NAMALWA (cell line): ENCODE measurements at places on chromosomes 13 and 19.

GRCh38 chr19:42397263-42398166 lies 7.4 kb upstream of the CNFN start:
- no peak for DNase-seq

DNA sequence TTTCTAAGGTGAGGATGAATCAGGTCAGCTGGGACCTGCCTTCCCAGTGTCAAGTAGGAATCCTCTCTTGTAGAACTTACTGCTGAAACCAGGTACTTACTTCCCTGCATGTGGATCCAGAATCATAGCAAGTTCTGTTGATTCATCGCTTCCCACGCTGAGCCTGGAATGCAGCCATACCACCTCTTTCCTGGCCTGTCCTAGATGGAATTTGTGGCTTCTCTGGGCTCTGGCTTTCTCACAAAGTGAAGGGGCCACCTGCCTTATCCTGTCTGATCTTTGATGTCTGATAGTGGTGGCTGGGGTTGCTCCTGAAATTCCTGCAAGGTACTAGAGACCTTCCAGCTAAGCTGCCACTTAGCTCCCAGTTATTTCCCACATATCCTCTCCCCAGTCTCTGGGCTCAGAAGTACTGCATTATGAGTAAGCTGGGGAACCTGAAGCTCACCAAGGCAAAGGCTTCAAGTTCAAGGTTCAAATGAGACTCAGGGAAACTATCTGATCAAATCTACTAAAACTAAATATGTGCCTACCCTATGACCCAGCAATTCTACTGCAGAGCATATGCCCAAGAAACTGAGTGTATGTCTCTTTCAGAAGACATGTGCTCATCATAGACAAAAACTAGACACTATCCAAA lies 103.5 kb downstream of the SUCLA2 start:
- DNase-seq: no peak

DNA sequence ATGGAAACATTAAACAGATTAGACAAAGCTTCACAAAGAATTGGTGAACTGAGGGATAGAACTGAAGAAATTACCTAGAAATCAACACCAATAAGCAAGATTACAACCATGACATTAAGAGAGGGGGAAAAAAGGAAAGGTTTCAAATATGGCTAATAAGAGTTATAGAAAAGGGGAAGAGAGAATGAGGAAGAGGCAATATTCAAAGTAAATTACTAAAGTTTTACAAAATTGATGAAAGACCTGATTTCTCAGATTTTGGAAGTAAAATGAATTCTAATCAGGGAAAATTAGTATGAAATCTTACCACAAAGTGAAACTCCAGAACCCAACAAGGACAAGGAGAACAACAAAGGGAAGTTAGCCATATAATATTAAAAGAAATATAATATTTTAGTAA lies 187.4 kb downstream of the NBEA start:
- no peak for DNase-seq

GRCh38 chr19:10510301-10510802 lies 6.9 kb downstream of the S1PR5 start:
- DNase-seq: peak; percentile 71

DNA sequence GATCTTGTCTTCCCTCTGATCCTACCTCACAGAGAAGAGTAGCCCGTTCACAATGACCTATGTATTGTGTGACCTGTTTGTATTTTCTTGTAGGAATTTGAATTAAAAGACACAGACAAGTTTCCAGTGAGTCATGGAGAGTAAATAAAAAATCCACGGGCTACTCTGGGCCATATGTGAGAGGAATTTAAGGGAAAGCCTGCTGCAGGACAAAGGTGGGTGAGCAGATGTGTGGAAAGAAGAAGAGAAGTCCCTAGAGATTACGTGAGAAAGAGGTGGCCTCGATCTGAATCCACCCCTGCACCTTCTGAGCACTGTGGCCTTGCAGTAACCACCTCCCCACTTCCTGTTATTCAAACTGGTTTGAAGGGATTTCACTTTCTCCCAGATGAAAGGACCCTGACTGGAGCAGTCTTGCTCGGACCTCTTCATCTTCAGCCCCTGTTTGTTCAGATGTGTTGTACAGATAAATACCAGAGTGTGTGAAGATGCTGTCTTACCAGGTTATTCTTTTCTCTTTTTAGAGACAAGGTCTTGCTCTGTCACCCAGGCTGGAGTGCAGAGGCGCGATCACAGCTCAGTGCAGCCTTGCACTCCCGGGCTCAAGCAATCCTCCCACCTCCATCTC lies 205.4 kb downstream of the PDS5B start:
- DNase-seq: no peak

DNA sequence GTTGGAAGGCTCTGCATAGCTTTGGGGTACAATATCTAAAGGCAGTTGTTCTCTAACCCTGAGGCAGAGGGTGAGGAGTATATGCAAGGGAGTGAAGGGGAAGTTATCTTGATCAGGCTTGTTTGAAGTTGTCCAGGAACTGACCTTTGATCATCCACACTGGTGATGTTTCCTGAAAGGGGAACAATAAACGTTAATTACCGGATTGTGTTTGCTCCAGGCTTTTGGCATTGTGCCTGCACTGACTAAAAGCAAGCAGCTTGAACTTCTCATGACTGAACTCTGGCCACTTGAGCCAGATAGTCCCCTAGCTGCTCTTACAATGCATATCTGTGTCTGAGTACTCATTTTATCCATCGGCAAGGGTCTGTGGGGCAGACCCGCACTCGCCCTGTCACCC lies 27.0 kb upstream of the ZNF726 start:
- DNase-seq: no peak

DNA sequence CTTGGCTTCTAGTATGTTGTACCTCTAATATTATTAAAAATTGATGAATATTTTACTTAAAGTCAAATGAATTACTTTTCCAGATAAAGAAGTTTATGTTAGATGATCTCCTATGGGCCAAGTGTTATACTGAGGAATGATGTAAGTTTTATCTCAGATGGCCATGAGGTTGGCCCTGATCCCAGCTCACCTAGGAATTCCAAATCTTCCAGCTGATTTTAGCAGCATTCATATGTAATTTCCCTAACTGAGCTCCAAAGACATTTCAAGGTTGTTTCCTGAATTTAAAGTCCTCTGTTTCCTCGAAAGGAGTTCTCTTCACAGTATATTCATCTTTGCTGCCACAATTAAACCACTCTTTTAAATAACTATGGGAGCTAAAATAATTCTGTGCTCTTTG lies 1670.4 kb upstream of the SPRY2 start:
- DNase-seq: no peak

GRCh38 chr19:15631817-15632216 lies 8.9 kb upstream of the CYP4F3 start:
- peak; percentile 50 for DNase-seq

DNA sequence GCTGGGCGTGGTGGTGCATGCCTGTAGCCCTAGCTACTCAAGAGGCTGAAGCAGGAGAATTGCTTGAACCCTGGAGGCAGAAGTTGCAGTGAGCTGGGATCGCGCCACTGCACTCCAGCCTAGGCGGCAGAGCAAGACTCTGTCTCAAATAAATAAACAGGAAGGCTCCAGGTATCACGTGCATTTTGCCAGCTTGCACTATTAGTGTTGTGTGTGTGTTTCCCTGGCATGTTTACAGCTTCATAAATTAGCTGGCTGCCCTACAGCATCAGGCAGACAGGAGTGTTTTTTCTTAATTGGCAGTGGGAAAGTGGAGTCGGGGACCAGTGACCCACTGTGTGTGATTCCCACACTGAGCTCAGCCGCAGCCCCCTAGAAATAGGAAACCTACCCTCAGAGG lies 32.6 kb downstream of the SHISA2 start:
- no peak for DNase-seq

DNA sequence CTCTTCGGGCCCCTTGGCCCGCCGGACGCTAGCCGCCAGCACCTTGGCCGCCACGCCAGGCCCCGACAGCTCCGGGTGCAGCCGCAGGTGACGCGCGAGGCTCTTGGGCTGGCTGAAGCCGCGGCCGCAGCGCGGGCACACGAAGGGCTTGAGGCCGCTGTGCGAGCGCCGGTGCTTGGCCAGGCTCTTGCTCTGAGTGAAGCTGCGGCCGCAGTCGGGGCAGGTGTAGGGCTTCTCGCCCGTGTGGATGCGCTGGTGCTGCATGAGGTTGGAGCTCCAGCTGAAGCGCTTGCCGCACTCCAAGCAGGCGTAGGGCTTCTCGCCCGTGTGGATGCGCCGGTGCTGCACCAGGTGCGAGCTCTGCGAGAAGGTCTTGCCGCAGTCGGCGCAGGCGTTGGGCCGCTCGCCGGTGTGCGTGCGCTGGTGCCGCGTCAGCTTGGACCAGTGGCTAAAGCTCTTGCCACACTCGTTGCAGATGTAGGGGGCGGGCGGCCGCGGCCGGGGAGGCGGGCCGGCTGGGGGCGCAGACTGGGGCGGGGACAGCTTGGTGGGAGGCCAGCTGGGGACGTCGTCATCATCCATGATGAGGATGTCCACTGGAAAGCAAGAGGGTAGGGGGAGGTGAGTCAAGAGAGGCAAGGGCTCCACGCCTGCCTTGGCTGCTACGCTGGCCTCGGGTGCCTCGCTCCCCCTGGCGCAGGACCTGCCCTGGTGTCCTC lies 32.4 kb downstream of the ZNF787 start:
- no peak for DNase-seq

DNA sequence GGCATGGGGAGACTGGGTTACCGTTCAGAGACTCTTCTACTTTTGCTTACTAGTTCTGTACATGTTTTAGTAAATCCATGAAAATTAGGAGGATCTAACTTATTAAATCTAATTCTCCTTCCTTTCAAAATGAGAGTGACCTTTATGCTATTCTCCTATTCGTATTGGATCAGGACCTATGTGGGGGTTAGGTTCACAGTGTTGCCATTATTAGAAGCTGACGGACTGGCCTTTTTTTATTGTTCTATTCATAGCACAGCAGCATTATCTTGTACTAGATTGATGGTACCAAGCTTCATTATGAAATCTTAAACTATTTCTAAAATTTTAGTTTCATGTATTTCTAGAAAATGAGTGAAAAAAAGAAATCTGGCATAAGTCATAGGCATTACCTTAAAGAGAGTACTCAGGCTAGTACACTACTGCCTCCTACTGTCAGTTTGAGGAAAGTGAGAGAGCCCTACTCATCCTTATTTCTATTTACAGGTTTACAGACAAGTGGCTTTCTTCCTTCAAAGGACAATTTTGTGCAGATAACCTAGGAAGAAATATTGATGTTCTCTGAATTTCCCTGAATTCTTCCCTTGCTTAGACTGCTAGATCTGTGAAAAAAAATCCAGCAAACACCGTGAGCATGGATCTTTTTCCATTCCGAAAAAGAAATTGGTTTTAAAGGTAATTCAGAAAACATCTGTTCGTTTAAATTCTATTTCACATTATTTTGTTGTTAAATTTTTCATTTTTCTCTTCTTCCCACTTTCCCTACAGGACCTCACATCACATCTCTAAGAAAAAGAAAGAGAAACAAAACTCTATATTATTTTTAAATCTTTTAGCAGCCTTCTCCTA lies 485.5 kb downstream of the DIAPH3 start:
- peak; percentile 78 for DNase-seq

- no peak for DNase-seq
Measured at GRCh38 chr13:33183431-33184111, 102.0 kb downstream of the STARD13 start.

- no peak for DNase-seq
Measured at GRCh38 chr13:88263808-88264207, 592.6 kb downstream of the SLITRK5 start.

DNA sequence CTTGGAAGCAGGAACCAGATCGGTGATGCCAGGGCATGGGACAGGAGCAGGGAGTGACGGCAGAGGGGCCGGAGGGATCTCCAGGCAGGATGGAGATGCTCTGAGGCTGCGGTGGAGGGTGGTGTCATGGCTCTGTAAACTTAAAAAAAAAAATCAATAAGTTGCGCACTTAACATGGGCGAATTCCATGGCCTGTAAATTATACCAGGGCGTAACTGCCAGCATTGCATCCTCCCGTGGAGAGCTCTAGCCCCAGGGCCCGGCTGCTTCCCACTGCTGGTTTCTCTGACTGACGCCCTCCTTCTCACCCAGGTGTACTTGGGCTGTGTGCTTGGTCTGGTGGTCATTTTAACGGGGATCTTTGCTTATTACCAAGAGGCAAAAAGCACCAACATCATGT lies 8.7 kb downstream of the ATP12A start:
- DNase-seq: no peak

DNA sequence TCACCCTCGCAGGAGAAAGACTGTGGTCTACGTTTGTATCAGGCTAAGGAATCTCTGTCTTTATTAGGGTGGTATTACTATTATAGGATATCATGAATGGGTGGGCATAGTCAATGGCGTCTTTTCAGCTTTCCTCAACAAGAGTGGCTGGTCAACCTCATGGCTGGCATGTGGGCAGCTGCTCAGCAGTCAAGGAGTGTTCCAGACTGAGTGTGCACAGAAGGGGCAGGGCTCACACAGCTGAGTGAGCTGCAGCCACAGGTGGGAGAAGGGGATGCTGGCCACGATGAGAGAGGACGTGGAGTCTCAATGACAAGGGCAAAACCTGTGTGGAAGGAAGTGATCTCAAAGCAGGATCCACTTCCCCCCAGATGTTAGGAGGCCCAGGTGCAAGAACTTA lies 54.7 kb downstream of the SLC7A1 start:
- no peak for DNase-seq

DNA sequence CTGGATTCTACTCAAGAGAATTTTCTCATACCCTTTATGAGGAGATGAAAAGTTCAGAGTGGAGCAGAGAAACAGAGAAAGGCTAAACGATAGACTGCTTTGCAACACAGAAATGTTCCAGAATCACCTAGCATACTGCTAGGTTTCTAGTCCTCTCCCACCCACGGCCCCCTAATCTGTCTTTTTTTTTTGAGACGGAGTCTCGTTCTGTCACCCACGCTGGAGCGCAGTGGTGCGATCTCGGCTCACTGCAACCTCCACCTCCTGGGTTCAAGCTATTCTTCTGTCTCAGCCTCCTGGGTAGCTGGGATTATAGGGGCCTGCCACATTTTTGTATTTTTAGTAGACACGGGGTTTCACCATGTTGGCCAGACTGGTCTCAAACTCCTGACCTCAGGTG lies 4.8 kb downstream of the SUGP2 start:
- no peak for DNase-seq

DNA sequence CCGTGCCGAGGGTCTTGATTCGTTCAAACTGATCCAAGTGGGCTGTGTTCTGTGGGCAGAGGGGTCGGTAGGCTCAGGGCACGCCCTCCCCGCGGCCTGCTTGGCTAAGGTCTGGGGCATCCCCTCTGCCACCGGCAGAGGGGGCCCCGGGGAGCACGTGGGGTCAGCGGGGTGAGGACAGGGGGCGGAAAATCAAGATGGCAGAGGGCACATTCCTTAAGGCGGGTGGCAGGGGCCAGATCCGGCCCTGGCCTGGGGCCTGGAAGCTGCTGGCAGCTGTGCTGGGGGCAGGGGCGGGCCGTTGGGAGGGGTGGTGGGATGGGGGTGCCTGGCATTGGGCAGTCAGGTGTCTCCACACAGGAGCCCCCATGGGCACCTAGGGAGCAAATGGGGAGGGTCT lies 10.7 kb downstream of the PRKACA start:
- no peak for DNase-seq
